Posterior cingulate gyrus (tissue), 11 donors: ENCODE measurements at places on chromosomes 16 and 17.

GRCh38 chr16:57470711-57471110, 8.2 kb downstream of the POLR2C start:
- no peak for DNase-seq

- DNase-seq: no peak
Measured at GRCh38 chr17:81832608-81833159, 407 bp downstream of the MCRIP1 start.

DNA sequence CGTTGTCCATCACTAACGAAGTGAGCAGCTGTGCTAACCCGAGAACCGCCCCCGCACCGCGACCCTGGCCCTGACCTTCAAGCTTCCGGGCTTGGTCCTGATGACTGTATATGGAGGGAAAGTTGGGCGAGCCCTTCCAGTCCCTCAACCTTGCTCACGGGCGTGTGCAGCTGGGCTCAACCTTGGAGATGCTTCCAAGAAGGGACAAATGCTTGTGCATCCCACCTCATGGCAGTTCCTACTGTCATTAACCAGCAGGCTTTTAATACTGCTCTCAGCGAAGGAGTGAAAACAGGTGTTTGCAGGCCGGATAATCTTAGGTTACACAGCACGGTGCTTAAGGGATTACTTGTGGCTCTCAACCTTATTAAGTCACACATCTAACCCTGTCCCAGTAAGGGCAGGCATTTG, 33.5 kb downstream of the SRL start:
- no peak for DNase-seq

GRCh38 chr16:23635958-23636357, 5.2 kb downstream of the PALB2 start:
- no peak for DNase-seq

- peak; percentile 62 for DNase-seq
Measured at GRCh38 chr17:9105068-9105868, 84.0 kb downstream of the NTN1 start.

GRCh38 chr16:52621651-52622050, 74.7 kb upstream of the TOX3 start:
- DNase-seq: no peak

DNA sequence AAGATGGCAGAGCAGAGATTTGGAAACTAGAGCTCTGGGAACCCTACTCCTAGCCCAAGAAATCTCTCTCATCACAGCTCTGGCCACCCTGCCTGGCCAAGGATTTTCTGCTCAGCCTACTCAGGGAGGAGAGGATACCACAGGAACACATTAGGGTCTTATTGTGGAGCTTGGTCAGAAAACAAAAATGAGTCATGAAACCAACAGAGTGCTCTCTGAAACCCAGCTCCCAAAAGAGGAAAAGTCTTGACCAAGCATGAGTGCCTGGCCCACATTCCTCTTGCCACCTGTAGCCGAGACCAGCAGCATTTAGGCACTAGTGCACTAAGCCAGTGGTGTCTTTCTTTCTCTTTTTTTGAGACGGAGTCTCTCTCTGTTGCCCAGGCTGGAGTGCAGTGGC, 18.1 kb downstream of the SLC13A5 start:
- no peak for DNase-seq

DNA sequence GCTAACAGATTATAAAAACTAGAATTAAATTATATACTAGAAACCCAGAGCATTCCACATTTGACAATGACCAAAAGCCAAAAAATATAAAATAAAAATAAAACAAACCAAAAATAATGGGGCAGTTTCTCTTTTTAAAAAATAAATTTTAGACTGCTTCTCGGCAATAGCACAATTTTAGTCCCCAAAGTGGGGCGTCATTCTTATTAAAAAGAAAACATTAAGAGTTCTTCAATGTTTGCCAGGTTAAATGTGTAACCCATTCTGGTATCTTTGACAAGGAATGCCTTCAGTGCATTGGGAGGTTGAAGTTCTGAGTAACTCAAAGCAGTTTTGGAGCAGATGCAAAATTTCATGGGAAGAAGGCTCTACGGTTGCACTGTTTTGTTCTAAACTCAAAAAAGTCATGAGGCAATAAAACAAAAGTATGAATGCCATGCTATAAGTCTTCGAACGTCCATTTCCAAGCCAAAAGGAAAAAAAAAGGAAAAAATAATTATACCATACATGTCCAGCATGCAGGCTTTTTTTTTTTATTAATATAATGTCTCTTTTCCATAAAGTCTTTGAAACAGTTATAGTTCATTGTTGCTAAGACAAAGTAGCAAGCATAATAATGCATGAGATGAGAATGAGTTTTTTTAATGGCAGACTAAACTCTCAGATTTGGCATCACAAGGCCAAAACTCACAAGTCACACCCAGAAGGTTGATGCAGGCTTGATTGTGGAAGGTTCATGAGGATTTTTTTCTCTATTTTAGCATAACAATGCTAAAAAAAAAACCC, 3.1 kb downstream of the MAF start:
- no peak for DNase-seq

DNA sequence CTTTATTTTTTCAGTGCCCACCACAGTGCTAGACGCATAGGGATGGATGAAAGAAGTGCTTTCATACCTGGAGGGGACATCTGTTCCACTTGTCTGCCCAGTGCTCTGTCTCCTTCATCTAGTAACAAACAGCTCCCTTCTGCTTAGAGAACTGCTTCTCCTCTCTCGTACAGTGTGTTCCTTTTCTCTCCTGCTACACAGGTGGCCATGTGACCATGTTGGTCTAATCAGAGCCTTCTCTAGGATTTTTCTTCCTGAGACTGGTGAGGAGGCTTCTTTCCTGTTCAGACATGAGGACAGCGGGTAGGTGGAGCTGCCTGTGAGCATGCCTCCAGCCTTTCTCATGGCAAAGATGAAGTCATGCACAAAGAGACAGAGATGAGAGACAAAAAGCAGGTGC, 182.7 kb downstream of the TMEM132E start:
- no peak for DNase-seq

GRCh38 chr16:52545898-52546266, 1.1 kb downstream of the TOX3 start:
- DNase-seq: no peak

DNA sequence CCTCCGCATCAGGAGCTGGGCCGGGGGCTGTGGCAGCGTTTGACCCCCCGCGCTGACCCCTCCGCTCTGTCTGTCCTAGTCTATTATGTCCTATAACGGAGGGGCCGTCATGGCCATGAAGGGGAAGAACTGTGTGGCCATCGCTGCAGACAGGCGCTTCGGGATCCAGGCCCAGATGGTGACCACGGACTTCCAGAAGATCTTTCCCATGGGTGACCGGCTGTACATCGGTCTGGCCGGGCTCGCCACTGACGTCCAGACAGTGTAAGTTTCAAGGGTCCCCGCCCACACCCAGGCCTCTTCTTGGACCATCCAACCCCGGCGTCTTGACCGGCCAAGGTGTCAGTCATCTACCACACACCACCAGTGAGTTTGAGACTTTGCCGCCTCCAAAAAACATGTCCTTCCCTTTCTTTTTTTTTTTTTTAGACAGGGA, 548 bp downstream of the PSMB3 start:
- no peak for DNase-seq

DNA sequence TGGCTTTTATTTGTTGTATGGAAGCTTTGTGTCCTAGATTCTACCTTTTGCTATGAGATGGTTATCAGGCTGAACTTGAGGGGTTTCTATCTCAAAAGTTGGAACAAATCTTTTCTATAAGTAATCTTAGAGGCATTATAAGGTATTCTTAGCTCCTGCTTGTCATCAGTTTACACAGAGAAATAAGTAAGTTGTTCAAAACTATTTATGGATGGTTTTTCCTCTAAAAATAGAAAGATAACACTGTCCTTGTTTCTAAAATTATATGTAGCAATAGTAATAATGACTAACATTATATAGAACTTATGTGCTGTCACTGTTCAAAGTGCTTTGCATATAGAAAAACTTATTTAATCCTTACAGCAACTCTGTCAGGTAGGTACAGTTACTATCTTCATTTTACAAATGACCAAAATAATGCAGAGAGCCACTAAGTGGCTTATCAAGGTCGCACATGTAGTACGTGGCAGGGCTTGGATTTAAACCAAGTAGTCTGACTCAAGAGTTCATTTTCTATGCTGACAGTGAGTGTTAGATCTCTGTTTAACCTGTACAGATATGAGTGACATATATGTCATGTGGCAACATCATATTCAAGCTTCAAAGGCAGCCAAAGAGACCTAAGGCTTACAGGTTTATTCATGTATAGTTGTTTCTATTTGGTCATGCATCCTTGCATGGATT, 59.0 kb downstream of the PHKB start:
- no peak for DNase-seq

DNA sequence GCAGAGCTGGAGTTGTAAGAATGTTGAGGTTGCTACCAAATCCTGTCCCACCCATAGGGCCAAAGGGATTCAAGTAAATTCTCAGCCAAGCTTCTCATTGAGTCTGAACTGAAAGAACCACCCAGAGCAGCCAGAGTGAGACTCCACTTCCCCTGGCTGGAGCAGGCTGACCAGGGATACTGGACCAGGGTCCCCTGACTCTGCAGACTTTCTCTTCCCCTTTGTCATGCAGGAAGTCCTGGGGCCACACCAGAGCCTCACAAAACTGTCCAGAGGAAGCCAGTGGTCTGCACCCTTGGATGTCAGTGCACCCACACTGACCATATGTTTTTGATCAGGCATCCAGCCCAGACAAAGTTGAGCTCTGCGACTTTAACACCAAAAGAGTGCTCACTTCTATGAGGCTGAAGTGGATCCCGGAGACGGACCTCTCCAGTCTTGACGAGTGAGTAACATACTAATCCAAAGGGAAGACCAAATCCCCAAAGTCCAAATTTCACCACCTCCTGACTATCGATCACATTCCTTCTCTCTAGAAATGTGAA, 4.1 kb downstream of the NXN start:
- DNase-seq: no peak

DNA sequence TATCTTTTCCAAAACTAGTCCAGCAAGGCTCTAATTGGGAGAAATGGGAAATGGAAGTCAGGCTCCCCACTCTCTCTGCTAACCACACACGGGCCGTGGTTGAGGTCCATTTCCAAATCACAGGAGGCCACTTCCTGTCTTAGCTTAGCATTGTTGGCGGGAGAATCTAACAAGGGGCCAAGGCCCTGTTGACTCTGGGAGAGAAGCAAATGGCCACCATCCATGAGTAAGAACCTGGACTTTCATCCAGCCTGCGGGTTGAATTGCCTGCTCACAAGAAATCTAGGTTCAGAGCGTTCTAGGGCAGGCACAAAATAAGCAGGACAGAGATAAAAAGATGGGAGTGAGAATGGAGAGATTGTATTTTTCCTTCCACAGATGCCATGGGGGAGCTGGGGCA, 5.7 kb downstream of the FAM20A start:
- no peak for DNase-seq

DNA sequence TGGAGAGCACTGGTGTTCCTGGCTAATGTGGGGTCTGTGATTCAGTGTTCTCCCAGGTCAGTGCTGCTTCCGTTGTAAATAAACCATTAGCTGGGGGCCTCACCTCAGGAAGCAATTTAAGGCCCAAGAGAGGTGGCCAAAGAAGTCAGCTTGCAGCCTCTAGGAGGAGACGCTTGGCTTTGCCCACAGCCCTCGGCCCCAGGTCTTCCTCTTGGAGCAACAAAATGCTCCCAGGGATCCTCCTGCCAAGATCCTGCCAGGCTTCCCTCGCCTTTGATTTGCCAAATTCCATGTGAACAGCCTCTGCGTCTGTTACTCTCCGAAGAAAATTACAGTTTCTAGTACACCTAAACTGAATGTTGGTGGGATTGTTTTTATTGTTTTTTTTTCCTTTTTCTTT, 62.4 kb upstream of the TBX2 start:
- no peak for DNase-seq

DNA sequence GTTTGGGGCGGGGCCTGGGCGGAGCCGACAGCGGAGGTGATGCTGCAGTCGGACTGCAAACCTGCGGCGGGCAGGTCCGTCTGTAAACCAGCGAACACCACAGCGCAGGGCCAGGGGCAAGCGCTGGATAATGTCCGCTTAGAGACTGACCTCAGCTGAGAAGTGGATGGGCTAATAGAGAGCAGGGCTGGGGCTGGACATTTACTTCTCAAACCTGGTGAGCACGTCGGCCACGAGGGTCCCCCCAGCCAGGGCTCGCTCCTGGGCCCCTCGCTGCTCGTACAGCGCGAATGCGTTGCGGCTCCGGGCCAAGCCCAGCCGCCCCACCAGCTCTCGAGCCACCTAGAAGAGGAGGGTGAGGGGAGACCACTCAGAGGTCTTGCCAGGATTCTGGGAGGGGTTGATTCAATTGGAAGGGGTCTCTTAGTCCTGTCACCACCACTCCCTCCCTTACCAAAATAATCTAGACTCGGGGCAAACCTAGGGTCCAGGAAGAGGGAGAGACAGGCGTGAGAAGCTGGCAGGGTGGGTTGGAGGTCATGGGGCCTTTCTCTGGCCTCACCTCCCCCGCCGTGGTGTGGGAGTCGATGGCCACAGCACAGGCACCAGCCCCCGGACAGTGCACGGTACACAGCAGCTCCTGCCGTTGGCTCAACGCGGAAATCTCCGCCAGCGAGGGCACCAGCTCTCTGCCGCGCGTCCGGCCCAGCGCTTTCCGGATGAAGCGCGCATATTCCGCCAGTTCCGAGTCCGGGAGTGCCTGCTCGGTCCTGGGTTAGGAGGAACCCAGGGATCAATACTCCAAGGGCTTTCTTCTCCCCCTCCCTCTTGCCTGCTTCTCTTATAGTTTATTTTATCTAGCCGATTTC, 5.8 kb downstream of the PLEKHH3 start:
- DNase-seq: no peak

GRCh38 chr16:49560004-49560830, 186.6 kb downstream of the C16orf78 start:
- DNase-seq: no peak

GRCh38 chr17:44587339-44587738, 30.1 kb downstream of the FZD2 start:
- DNase-seq: no peak
